ENCODE measurements at places on chromosomes 6 and 20.

GRCh38 chr6:148544421-148544820 lies 201.8 kb downstream of the SASH1 start:
- DNase-seq, result no peak

DNA sequence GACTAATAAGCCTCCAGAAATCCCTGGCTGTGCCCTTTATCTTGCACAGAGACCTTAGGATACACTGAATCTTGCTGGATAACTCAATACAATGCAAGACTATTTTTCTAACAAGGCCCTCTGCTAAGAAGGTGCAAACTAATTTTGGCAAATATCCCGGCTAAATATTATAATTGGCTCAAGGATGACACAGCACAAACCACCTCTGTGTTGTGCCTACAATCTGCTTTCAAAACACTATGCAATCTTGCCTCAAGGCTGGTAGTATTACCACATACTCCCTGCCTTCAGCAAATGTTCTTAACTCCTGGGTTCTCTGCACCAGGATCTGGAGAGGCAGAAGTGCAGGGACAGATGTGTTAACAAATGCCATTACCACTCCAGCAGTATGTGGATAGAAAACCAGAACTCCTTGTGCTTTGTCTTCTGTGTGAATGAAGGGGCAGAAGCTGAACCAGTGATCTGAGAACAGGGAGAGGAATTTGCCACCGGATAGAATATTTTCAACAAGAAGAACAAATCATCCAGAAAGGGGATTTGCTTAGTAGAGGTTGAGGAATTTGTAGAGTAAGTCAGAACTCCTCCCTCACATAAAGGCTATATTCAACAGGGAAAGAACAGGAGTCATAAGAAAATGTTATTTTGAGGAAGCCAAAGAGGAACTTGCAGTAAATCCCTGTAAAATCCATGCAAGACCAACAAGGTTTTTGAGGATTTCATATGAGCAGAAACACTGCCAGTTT lies 74.1 kb upstream of the SLC4A11 start:
- peak; percentile 57 for DNase-seq

GRCh38 chr6:145813285-145814034 lies 1.1 kb downstream of the FBXO30 start:
- DNase-seq, result peak; percentile 6

GRCh38 chr20:6416371-6416770 lies 293.5 kb upstream of the FERMT1 start:
- DNase-seq, result no peak

GRCh38 chr6:109358204-109358603 lies 24.1 kb downstream of the CD164 start:
- no peak for DNase-seq

DNA sequence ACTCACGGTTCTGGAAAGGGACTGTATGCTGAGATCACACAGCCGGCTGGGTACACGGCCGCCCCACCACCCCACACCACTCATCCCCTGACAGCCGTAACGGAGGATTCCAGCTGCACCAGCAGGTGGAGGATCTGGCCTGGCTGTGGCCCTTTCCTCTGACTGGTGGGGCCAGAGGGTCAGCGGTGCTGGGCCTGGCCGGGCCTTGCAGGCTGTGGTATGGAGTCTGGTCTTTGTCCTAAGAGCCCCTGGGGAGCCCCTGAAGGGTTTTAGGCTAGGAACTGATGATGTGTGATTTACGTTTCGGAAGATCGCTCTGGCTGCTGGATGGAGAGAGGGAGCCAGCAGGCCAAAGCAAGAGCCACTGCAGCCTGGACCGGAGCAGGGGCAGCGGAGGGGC lies 26.6 kb downstream of the NOL4L start:
- no peak for DNase-seq

- DNase-seq, result peak; percentile 55
These were observed 26.1 kb downstream of the ZBTB2 start for GRCh38 chr6:151365233-151365632.

DNA sequence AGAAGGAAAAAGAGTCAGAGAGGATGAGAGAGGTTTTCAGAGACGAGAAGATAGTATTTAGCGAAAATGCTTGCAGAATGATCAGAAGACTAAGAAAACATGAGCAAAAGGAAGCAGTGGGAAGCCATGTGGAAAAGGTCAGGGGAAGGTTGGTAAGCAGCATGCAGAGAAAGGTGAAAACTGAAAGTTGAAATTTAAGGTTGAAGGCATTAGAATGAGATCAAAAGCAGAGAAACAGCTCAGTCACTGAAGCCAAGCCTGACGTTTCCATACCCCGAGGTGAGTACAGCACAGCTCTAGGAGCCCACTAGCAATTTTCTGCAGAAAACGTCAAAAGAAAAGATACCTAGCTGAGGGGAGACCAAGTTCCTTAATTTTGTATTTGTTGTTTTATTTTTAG lies 19.1 kb upstream of the TFB1M start:
- no peak for DNase-seq

DNA sequence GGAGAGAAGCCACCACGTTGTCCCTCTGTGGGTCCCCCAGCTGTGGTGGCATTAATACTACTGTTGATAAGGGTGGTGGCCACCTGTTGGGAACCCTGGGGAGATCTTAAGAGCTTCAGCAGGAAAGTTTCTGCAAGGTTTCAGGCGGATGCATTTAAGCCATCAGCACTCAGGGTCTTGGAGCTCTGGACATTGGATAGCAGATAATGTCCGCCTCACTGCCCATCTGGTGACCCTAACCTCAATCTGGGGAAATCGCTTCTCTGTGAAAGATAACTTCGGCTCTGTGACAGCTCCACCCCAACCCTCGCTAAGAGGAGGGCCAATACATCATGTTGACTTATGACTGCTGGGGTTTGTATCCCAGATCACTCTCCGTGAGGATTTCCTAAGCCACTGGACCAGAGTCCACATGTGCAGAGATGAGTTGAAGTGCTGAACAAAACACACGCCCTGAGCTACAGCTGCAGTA lies 92.9 kb downstream of the FOXC1 start:
- DNase-seq, result no peak

- peak; percentile 99 for DNase-seq
These were observed 92.5 kb upstream of the ADGRF1 start for GRCh38 chr6:47134476-47135189.

- no peak for DNase-seq
These were observed 92.1 kb downstream of the TXNDC5 start for GRCh38 chr6:7818257-7819214.

DNA sequence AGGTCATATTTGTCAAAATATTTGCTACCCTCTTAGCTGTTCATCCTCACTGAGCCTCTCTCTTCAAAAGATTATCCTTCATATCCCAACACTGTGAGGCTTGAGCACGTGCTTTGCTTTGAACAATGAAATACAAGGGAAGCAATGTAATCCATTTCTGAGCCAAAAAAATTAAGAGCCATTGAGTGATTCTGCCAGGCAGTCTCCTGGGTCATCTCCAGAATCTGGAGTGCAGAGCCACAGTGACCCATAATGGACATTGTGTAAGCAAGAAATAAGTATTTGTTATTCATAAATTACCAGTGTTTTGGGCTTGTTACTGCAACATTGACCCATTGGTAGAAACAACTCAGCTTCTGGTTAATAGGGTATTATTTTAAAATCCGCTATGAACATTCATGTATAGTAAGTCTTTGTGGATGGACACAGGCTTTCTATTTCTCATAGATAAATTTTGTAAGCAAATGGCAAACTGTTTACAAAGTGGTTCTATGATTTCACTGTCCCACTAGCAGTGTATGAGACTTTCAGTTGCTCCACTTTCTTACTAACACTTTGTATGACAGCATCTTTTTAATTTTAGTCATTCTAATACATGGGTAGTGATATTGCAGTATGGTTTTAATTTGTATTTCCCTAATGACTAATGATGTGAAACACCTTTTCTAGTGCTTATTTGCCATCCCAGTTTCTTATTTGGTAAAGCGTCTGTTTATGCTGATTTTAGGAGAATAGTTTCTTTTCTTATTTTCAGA lies 358.2 kb downstream of the PLCB1 start:
- DNase-seq, result no peak

DNA sequence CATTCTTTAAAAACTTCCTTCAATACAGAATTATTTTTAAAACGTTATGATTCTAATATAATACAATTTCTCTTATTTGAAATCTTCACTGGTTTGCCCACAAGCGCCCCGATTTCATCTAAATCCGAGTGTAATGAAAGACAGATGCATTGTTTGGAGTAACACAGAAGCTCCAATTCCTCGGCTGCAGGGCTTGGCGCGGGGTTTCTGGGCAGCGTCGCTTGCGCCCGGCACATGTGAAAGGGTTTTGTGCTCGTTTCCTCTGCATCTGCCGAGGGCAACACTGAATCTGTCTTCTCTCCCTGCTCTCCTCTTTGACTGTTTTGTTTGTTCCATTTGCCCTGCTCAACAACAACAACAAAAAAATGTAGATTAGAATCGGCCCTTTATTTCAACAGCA lies 248.6 kb upstream of the QKI start:
- DNase-seq, result no peak

GRCh38 chr6:111190637-111191036 lies 103.3 kb downstream of the SLC16A10 start:
- DNase-seq, result no peak

DNA sequence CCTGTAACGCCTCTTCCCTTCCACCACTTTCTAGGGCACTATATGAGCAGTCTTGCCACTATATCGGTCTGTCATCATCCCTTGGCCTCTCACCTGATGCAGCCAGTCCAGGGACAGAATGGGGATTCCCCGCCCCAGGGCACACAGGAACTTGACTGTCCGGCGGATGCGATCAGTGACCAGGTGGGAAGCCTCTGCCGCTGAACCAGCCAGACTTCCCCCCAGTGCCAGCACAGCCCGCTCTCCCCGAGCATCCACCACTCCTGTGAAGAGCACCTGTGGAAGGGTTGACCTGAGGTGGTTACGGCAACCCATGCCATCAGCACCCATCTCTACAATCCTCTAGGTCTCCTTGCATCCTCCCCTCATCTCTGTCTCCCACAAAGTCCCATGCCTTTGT lies 12.2 kb upstream of the NRM start:
- DNase-seq, result no peak

GRCh38 chr6:29447670-29448069 lies 8.6 kb downstream of the OR10C1 start:
- peak; percentile 57 for DNase-seq

DNA sequence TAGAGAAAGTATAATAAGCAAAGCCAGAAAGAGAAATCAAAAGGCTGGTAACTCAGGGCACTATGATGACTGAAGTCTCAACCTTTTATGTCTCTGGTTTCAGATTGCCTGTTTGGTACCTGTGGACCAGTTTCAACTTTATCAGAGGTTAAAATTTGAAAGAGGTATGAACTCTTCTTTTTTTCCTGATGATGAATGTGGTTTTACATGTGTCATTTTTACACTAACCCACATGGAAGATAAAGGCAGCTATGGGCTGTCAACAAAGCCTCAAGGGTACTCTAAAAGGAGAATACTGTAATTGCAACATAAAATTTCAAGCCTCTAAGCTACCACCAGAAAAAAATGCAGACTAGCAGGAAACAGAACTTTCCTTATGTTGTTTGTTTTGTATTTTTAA lies 52.4 kb downstream of the RNF144B start:
- no peak for DNase-seq

DNA sequence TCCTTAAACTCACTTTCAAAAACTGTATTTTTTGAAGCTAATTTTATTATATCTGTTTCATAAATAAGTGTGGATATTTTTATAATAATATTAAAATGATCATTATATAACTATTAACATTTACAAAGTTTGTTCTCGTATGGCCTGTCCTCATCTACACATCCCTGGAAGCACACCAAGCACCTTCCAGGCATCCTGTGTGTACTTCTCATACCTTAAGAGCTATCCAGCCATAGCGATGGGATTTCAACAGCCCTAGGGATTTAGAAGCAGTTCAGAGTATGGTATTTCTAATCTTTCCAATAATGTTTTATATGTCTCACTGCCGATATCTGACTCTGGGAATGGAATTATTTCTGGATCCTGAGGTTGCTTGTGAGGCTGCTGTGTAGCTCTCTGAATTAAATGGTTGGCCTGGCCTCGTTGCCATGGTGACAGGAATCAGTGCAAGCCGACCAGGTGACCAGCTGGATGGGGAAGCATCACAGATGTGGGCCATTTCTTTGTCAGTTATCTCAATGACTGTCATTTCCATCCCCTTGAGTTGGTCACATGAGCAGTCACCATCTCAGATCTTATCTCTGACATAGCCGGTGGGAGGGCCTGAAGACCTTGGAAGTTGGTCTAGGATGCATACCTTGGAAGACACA lies 265.2 kb upstream of the RIN2 start:
- DNase-seq, result no peak

- no peak for DNase-seq
These were observed 262.0 kb downstream of the PAX1 start for GRCh38 chr20:21967481-21967880.

GRCh38 chr6:3739311-3739897 lies 12.1 kb downstream of the PXDC1 start:
- no peak for DNase-seq

DNA sequence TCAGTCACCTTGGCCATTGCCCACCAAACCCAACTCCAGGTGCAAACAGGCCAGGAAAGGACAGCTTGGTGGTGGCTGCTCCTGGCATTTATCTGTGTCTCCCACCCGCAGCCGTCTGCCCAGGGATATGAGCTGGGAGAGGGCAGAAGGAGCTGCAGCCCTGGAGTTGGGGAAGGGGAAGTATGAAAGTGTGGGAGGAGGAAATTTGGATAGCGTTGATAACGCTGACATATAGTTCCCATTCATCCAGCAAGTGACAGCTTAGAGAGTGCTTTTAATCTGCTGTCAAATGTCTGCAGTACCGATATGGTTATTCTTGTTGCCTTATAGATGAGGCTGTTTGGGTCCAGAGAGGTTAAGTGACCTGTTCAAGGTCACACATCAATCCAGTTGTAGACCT lies 741 bp downstream of the KCNK16 start:
- DNase-seq, result no peak

GRCh38 chr20:23251779-23252178 lies 98.8 kb upstream of the NXT1 start:
- DNase-seq, result no peak

- no peak for DNase-seq
These were observed 74.6 kb downstream of the GPX5 start for GRCh38 chr6:28600245-28600644.

- no peak for DNase-seq
These were observed 16.6 kb upstream of the PI16 start for GRCh38 chr6:36937896-36938295.

GRCh38 chr6:143251288-143251687 lies 190.6 kb downstream of the AIG1 start:
- DNase-seq, result no peak

DNA sequence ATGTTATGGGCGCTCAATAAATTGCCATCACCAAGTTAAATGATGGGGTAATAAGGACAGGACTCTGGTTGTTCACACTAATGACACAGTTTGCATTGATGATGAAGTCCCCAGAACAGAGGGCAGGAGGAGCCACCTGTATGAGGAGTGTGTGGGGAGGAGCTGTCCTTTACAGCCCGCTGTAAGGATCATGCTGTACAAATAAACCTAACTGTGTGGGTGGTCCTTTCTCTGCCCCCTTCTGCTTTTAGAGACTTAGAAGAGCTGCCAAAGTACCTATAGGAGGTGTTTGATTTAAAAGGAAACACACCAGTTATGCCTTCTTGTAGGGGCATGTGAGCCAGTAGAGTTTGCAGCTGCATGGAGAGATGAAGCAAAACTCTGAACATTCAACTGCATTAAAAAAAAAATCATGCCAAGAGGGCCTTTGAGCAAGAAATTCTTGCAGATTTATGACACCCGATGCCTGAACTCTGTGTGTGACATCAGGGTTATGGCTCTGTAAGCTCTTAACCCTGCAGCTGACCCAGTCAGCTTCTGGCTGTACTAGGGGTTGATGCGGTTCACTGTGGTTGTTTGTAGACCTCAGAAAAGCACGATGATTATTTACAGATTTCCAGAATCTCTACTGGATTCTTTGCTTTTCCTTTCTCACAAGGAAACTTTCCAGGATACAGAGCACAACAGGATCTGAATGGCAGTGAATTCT lies 67.4 kb downstream of the UST start:
- DNase-seq, result no peak
